Stimulated activated naive B cell treated with anti-CD40 and anti-IgM and Interleukin-4, amounts not matched to agents 10 μg/mL and 1 μg/mL and 100 μg/mL, for 72 hours (primary cell): ENCODE measurements at places on chromosomes 1 and 21.

GRCh38 chr1:210582205-210582970 is 253.7 kb downstream of the HHAT start:
- no peak for DNase-seq

- DNase-seq, result no peak
Measured at GRCh38 chr1:63921359-63921758, 147.5 kb downstream of the ROR1 start.

- DNase-seq, result no peak
Measured at GRCh38 chr1:14964711-14965055, 188.9 kb upstream of the TMEM51 start.

DNA sequence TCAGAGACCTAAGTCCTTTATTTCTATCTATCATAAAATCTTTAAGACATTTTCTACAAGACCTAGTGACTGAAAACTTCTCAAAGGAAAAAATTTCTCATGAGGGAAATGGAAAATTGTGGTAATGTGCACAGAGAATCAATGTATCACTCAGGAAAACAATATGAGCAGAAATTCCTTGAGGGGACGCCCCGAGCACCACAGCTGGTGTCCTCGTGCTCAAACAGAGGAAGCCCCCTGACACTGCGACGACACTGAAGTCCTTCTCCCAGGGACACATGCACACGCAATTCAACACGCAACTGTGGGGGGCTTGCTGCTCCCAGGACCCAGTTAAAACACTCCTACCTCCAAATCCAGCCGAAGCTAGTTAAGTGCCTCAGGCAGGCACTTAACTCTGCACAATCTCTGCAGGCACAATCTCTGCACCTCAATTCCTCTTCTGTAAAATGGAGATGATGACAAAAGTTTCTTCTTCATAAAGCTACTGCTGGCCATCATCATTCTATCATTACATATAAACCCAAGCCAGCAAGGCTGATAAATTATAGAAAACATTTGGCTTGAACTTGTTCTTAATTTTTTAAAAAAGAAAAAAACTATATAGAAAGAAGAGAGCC is 16.0 kb downstream of the ZBTB17 start:
- no peak for DNase-seq

- DNase-seq, result peak; percentile 50
Measured at GRCh38 chr21:46060596-46061061, 37.3 kb upstream of the COL6A2 start.

GRCh38 chr21:26506956-26507355 is 66.1 kb downstream of the CYYR1 start:
- no peak for DNase-seq

GRCh38 chr21:25960402-25960801 is 210.2 kb downstream of the APP start:
- no peak for DNase-seq

GRCh38 chr1:39788758-39789570 is at the start of gene BMP8B:
Gene BMP8B, minus strand, starts transcription at chr1:39788865. Its CDS starts 380 bp downstream, at chr1:39788485.
- DNase-seq, result peak; percentile 56

DNA sequence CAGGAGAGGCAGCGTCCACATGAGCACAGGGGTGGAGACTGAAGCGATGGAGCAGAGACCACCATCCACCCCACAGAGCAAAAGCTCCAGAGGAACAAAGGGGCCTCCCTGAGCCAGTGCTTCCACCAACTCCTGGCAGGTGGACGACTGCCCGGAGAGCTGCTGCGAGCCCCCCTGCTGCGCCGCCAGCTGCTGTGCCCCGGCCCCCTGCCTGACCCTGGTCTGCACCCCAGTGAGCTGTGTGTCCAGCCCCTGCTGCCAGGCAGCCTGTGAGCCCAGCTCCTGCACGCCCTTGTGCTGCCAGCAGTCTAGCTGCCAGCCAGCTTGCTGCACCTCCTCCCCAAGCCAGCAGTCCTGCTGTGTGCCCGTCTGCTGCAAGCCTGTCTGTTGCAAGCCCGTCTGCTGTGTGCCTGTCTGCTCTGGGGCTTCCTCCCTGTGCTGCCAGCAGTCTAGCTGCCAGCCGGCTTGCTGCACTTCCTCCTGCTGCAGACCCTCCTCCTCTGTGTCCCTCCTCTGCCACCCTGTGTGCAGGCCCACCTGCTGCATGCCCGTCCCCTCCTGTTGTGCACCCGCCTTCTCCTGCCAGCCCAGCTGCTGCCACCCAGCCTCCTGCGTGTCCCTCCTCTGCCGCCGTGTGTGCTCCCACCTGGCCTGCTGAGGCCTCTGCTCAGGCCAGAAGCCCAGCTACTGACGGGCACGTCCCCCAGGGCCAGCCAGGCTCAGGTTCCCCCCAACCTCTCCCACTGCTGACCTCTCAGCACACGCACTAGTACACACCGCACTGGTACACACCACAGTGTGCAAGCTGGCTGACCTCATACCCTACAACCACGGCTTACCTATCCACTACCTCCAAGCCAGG is 5.4 kb downstream of the KRTAP10-12 start:
- no peak for DNase-seq

- no peak for DNase-seq
Measured at GRCh38 chr1:191348328-191348727, 809.9 kb upstream of the RGS18 start.

DNA sequence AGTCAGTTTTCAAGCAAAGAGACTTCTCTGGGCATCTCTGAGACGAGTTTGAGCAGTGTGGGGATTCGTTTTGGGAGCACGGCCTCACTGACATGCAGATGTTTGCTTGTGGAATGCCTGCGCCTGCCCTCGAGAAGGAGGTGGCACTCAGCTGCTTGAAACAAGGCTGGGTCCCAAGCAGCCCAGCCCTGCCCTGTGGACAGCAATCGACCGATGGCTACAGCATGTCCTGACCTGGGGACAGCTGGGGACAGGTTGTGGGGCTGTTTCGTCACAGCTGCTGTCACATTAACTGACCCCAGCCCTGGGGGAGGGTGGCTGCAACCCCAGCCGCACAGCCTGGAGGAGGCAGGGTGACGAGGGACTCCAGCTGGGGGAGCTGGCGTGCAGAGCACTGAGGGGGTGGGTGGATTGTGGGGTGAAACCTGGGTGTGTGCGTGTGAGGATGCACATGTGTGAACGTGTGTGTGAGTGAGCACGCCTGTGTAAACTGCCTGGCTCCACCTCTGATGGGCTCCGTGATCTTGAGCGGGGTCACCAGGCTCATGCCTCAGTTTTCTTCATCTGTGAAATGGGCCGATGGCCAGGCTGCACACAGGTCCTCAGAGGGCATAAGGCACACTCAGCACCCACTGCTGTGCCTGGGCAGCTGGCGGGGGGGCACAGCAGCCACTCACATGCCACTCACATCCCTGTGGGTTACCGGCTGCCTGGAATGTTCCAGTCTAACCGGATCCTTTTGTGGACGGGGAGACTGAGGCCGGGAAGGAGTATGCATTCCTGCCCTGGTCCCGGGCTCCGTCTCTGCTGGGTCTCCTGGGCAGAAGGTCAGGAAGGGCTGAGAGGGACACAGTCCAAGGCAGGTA is 49.3 kb downstream of the COL18A1 start:
- no peak for DNase-seq

DNA sequence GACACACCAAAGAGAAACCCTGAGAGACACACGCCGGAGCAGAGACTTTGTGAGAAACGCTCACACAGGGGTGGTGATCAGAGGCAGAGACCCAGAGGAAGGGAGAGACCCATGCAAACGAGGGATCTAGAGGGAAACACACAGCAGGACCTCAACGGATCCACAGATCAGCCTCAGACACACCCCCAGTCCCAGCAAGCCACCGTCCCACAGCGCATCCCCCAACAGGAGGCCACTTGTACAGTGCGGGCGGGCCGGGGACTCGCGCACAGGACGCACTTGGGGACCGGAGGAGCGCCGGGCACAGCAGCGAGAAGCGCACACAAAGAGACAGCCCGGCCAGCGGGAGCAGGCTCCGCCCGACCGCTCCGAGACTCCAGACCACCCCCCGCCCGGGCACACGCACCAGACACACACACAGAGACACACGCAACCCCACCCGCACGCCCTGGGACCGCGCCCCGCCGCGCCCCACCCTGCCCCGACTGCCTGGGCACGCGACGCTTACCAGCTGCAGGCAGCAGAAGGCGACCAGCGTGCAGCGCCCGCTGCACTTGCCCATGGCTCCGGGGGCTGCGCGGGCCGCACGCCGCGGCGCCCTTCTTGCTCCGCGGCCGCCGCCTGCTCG is 587 bp downstream of the NKAIN1 start:
- no peak for DNase-seq

DNA sequence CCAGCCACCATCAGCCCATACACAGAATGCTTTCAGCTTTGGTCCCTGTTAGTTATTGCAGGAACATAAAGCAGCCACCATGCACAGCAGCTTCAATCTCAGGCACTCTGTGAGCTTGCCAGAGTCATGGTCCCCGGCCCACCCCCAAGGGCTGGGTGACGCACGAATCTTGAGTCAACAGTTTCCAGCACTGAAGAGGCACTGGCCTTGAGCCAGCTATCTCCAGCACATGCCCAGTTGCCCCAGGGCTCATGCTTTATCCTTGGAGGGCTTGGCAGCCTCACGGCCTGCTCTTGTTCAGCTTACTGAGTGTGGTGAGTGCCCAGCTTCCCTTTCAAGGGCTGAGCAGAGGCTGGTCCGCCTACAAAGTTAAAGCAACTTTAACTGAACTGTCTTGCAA is 200.7 kb upstream of the RAB4A start:
- DNase-seq, result no peak

GRCh38 chr1:157368363-157368762 is 184.0 kb downstream of the FCRL5 start:
- DNase-seq, result no peak

- no peak for DNase-seq
Measured at GRCh38 chr1:25908161-25908560, 1.9 kb upstream of the STMN1 start.

GRCh38 chr1:35882586-35882944 is 444 bp upstream of the AGO1 start:
- no peak for DNase-seq

- no peak for DNase-seq
Measured at GRCh38 chr1:42033629-42034028, 114.9 kb upstream of the HIVEP3 start.

- no peak for DNase-seq
Measured at GRCh38 chr1:67171574-67171955, 5.3 kb downstream of the IL23R start.

GRCh38 chr1:7086106-7086505 is 300.9 kb downstream of the CAMTA1 start:
- no peak for DNase-seq

GRCh38 chr1:204649721-204650521 is 35.6 kb downstream of the LRRN2 start:
- DNase-seq, result no peak

DNA sequence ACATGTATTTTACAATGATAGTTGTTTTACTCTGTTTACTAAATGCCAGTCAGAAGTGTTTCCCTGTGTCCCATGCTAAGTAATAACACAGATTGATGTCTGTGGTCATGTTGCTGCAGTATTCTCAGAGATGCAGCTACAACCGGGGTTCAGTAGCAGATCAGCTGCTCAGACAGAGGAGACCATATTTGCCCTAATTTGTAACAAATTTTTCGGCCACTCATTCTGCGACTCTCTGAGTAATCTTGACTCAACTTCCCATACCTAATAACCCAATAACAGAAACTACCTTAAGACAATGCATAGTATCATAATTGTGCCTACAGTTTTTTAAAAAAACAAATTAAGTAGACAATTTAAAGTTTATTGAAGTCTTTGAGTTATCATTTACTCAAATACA is 32.6 kb downstream of the NIBAN1 start:
- DNase-seq, result peak; percentile 20

GRCh38 chr1:244161236-244161510 is 110.1 kb downstream of the ZBTB18 start:
- DNase-seq, result no peak

DNA sequence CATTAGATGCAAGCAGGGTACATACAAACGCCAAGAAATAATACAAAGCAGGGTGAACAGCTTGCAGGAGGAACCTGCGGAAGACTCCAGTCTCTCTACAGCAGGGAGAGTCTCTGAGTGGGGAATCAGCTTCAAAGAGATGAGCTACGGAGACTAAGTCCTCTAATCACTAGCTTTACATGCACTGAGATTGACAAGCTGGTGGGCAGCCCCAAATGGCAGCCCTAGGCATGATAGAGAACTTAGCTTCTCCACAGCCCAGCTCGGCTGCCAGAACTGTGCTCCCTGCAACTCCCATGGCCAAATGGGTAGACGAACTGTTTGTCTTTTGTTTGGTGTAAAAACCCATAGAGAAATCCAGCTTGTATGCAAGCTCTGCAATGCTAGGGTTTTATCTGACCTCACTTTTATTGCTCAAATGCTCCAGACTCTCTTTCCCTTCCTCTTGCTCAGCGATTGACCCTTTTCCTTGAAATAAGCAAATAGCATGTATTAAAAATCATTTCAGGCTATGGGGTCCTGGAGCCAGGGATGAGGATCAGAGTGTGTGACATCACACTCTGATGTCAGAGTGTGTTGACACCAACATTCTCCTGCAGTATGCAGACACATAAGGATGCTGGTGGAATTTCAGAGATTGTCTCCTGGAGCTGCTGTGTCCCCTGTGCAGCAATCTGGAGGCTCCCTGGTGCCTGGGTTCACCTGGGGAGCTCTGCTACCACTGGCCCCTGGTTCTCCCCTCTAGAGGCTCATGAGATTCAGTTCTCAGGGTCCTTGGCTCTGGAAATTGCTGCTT is 238.5 kb downstream of the TTLL7 start:
- no peak for DNase-seq

- no peak for DNase-seq
Measured at GRCh38 chr1:79004916-79005315, 1.6 kb downstream of the ADGRL4 start.

- DNase-seq, result no peak
Measured at GRCh38 chr21:34198231-34199120, 125.1 kb downstream of the MRPS6 start.

DNA sequence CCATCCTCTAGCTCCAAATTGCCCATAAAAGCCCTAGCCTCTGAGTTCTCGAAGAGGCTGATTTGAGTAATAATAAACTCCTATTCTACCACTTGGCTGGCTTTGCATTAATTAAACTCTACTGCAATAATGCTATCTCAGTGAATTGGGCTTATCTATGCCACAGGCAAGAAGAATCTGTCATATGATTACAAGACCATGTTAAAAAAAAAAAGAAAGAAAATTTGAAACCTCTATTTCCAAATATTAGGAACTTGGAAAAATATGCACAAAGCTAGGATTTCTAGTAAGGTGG is 27.6 kb upstream of the SGIP1 start:
- DNase-seq, result no peak

DNA sequence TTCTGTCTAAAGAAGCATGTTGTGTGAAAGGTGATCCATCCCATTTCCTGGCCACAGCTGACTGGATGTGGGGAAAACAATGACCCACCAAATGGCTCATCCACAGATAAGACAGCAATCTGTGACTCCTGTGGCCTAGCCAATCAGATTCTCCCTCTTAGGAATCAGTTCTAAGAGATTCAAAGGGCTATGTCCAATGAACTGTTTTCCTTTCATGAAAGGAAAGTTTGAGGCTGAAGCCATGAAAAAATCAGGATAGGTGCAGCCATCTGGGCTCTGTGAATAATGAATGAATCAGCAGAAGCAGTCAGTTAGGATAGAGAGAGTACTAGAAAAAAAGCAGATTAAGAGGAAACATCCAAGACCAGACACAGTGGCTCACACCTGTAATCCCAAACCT is 164.7 kb downstream of the NRIP1 start:
- DNase-seq, result no peak

- DNase-seq, result no peak
Measured at GRCh38 chr1:66282891-66283621, 250.9 kb upstream of the SGIP1 start.

- no peak for DNase-seq
Measured at GRCh38 chr1:30600706-30601105, 122.7 kb downstream of the MATN1 start.

- no peak for DNase-seq
Measured at GRCh38 chr1:32772281-32773017, 44.7 kb downstream of the YARS1 start.
